Left ventricle myocardium inferior (tissue), 1 donor: ENCODE measurements at places on chromosomes 16 and 17.

DNA sequence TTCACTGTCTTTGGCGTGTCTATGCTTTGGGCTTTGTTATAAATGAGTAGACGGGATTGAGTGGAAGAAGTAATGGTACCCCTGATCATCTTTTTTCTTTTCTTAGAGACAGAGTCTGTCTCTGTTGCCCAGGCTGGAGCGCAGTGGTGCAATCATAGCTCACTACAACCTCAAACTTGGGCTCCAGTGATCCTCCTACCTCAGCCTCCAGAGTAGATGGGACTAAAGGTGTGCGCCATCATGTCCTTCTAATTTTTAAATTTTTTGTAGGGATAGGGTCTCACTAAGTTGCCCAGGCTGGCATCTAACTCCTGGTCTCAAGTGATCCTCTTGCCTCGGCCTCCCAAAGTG, 14.9 kb upstream of the GPRC5B start:
- no peak for DNase-seq

DNA sequence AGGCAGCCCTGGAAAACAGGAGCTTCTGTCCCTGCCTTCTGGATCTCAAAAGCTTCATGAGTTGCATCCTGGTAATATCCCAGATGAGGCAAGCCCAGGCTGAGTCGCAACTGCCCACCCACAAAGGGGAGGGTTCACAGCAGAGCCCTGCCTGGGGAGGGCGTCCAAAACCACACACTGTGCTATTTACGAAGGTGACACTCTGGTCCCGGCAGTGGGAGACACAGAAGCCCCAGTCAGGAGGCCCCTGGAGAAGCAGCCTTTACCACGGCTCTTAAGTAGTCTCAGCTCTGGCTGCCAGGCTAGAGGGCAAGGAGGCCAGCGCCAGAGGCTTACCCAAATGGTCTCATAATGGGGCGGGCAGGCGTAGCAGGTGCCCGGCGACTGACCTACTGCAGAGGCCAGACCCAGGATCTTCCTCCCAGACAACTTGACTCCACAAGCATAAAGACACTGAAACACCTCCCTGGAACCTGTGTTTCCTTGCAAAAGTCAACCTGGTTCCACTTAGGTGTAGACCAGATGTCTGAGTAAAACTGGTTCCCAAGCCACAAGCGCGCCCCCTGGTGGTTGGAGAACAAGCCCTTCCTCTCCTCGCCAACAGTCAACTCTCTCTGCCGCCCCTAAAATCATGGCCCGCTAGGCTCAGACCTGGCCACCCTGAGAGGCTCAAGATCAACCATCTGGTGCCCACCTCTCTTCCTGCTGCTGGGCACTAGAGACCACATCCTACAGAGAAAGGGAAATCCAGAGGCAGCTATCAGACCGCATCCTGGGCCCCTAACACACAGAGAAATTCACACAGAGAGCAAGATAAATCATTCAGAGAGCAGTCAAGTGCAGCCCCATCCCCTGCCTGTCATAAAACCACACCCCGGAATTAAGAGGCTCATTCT, 5.2 kb downstream of the AXIN2 start:
- peak; percentile 75 for DNase-seq

- no peak for DNase-seq
Observed at GRCh38 chr17:32879134-32879533, 2.2 kb upstream of the MYO1D start.

- no peak for DNase-seq
Observed at GRCh38 chr16:67207249-67208091, 8.5 kb downstream of the ELMO3 start.

DNA sequence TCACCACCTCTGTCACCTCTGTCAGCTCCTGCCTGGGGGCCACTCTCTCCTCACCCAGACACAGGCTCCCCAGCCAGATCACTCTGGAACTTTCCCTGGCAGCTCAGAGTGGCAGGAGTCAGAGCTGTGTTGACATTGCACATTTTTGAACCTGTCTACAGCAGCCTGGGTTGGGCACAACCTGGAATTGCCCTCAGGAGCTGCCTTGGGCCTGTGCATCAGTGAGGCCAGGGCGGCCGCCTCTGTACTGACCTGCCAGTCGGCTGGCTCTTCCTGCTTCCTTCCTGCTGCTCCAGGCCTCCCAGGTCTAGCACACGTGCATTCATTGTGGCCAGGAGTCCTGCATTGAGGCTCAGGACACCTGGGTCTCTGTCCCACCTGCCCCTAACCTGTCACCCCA, 14.2 kb upstream of the TMEM11 start:
- DNase-seq, result no peak
